HT1080 (cell line): ENCODE measurements at places on chromosomes 12 and 14.

GRCh38 chr12:47360093-47360480 lies 280.3 kb upstream of the AMIGO2 start:
- DNase-seq: no peak

- no peak for DNase-seq
Measured at GRCh38 chr12:64636856-64637255, 26.6 kb downstream of the RASSF3 start.

GRCh38 chr14:54567224-54567638 lies 303 bp downstream of the SAMD4A start:
- DNase-seq: peak; percentile 34

DNA sequence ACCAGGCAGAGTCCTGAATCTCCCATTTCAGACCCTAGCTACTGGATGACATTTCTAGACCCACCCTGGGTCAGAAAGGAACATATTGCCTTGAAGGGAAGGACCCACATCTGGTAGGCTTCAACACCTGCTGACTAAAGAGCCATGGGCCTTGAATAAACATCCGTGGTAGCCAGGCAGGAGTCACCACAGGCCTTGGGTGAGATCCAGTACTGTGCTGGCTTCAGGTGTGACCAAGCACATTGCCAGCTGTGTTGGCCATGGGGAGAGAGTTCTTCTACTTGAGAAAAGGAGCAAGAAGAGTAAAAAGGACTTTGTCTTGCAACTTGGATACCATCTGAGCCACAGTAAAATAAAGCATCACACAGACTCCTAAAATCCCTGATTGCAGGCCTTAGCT lies 332.6 kb downstream of the SLC16A7 start:
- peak; percentile 50 for DNase-seq

DNA sequence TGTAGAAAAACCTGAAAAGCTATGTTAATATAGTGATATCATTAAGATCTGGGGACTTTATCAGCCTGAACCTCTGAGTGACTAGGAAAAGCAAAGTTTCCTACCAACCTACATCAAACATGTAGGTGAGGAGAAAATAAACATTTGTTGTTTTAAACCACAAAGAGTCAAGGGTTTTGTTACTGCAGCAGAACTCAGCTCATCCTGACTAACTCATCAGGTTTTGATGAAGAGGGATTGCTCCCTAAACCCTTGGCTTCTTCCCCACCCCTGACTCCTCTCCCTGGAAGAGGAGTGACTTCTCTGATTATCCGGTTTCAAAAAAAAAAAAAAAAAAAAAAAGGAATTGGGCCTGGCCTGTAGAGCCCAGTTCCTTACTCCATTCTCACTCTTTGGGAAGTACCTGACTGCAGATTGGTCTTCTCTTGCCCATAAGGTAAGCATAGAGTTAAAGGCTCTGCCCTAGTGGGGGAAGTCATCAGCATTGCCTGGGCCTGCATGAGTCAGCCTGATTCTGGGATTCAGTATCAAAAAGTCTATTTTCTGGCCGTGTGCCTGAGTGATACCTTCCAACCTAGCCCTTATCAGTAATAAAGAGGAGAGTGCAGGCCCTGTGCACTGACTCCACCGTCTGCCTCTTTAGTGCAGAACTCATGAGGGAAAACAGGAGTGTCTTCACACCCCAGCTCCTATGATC lies 16.9 kb downstream of the BDKRB1 start:
- DNase-seq: peak; percentile 18

GRCh38 chr14:21043387-21043973 lies 1.3 kb downstream of the RNASE7 start:
- no peak for DNase-seq

- no peak for DNase-seq
Measured at GRCh38 chr12:112381406-112381882, 787 bp downstream of the HECTD4 start.

DNA sequence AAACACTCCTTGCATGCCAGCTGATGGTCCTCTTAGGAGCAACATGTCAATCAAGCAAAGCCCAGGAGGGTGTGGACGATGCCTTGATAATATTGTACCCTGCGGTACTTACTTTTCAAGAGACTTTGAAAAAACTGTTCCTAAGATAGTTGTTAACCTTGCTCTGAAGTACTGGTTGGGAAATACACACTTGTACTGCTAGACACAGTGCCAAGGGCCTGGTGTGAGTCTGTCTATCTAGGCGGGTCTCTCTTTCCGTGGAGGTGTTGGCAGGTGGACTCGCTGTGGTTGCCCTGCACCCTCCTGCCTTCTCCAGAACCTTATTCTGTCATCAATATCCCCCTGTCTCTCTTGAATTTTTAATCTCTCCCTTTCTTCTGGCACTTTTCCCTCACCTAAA lies 189.4 kb downstream of the NRXN3 start:
- DNase-seq: no peak

DNA sequence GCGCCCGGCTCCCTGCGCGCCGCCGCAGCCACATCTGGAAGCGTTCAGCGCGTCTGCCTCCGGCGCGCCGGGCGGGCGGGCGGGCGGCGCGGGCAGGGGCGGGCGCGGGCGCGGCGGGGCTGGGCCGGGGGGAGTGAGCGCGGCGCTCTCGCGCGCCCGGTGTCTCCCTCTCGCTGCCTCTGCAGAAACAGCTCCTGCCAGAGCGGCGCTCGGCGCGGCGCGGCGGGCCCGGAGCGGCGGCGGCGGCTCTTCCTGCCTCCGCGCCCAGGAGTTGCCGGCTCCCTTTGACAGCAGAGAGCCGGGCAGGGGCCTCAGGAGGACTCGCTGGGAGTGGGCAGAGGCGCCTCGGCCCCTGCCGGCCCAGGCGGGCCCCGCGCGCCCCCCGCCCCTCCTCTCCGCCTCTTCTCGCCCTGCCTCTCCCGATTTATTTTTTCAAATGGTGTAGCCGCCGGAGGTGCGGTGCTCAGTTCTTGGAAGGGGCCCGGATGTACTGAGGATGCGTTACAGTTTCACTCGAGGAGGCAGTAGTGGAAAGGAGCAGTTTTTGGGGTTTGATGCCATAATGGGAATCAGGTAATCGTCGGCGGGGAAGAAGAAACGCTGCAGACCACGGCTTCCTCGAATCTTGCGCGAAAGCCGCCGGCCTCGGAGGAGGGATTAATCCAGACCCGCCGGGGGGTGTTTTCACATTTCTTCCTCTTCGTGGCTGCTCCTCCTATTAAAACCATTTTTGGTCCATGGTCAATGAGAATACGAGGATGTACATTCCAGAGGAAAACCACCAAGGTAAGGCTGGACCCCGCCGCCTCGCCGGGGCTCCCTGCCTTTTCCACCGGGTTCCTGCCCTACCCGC lies at the start of gene CACNA1C:
CACNA1C (plus strand) TSS at position 162 of the 853 bp plus-strand sequence; CDS start at position 738, 576 bp downstream.
- DNase-seq: no peak

GRCh38 chr12:64678835-64679234 lies 68.5 kb downstream of the RASSF3 start:
- no peak for DNase-seq

DNA sequence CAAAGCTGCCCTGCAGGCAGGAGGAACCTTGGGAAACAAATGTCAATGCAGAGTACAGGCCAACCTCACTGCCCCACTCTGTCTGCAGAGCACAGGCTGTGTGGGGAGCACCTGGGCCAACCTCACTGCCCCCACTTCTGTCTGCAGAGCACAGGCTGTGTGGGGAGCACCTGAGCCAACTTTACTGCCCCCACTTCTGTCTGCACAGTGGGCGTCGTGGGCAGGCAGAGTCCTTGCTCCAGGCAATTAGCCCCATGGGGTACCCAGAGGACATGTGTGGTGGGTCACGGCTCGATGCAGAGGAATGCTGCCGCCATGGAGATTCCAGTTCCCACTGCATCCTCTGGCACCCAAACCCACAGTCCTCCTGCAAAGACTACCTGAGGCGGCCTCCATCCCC lies 26.2 kb downstream of the BRF1 start:
- DNase-seq: no peak

GRCh38 chr12:105106621-105107020 lies 910 bp upstream of the WASHC4 start:
- no peak for DNase-seq

GRCh38 chr14:105860615-105861580 lies 334.5 kb downstream of the TMEM121 start:
- DNase-seq: no peak

DNA sequence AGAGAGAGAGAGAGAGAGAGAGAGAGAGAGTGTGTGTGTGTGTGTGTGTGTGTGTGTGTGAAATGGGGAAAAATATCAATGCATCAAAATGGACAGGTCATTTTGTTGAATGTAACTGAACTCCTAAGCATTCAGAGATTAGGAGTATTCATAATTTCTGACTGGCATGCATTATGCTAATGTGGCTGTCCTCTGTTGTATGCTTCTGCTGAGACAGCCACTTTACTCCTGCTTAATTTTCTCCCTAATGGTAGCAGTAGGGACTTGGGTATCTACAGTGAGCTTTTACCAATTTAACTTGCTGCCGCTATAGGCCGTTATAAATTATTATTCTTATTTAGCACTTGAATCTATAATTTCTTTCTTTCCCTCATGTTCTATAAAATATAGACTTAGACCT lies 924.8 kb downstream of the NRXN3 start:
- DNase-seq: no peak

GRCh38 chr14:102565959-102566358 lies 26.5 kb upstream of the RCOR1 start:
- no peak for DNase-seq

- no peak for DNase-seq
Measured at GRCh38 chr12:39606712-39607423, 12.7 kb downstream of the ABCD2 start.

DNA sequence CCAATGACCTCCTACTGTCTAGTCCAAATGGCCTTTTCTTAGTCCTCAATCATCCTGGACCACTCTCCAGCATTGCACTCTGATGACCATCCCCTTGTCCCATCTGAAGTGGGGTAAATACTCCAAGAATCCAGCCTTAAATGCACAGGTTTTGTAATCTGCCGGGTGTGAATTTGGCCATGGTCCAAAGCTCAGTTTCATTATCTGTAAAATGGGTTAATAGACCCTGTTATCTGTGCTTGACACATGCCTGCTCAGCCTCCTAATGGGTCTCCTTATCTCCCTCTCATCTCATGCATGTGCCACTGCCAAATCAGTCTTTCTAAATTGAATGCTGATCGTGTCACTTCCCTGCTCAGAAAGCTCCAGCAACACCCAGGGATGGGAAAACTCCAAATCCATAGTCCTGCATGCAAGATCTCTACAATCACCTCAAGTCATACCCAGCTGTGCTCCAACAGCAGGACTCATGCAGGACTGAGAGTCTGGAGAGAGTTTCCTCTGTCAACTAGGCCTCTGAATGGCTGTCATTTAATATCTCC lies 22.3 kb downstream of the LGR5 start:
- no peak for DNase-seq

DNA sequence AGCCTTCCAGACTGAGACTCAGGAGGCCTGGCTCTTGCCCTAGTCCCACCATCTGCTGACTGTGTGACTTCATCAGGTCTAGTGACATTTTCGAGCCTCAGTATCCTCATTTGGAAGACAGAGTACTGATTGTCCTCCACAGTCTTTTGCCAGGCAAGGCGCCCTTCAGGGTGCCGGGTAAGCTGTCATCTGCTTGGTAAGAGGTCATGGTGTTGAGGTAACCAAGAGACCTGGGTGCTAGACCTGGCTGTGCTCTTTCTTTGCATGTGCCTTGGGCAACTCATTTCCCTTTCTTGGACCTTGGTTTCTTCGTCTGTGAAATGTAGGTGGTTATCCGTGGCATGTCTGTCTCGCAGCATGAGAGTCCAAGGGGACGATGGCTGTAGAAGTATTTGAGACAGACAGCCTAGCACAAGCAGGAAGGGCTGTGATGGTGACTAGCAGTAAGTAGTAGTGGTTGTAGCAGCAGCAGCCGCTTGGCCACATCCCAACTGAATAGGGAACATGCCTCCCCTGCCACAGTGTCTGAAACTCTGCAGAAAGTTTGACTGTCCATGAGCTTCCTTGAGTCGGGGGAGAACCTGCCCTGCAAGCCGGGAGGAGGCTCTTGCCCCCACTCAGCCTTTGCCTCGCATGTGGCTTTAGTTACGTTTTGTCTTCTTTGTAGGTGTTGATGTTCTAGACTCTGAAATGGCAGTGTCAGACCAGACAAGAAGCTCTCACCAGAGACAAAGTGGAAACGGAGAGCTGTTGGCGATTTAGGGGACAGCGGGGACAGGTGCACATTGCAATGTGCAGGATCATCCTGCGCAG lies 40.3 kb downstream of the EVL start:
- DNase-seq: no peak

GRCh38 chr12:116459011-116459875 lies 99.9 kb upstream of the MAP1LC3B2 start:
- no peak for DNase-seq

DNA sequence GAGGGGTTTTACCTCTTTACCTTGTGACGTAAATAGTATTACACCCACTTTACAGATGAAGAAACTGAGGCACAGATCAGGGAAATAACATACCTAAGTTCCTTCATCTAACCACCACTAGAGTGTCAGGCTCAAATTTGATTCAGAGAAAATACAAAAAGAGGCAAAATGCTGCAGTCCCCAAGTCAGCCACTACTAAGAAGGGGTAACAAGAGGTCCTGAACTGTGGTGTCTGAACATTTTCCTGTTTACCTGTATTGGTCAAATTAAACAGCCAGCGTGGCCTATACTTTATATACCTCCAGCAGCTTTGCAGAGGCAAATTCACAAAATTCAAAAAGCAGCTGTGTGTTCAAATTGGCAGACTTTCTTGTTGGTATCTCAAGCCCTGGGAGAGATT lies 92.0 kb downstream of the TBX5 start:
- no peak for DNase-seq

GRCh38 chr14:96394047-96394815 lies 2.3 kb downstream of the AK7 start:
- DNase-seq: no peak

DNA sequence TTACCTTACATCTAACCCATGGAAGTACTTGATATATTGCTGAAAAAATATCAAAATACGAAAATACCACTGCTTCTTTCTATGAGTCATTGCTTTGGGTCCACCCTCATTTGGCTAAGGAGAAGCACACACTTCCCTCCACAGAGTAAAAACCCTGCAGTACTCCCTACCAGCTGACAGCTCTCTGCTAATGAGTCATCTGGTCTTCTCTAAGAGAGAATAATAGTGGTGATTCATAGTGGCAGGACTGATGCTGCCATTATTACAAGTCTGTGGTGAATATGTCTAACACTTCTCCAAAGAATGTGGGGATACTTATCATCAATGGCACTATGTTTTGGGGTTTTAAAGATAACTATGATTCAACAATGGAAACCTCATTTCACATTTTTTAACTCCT lies 90.7 kb downstream of the PPFIA2 start:
- peak; percentile 98 for DNase-seq

DNA sequence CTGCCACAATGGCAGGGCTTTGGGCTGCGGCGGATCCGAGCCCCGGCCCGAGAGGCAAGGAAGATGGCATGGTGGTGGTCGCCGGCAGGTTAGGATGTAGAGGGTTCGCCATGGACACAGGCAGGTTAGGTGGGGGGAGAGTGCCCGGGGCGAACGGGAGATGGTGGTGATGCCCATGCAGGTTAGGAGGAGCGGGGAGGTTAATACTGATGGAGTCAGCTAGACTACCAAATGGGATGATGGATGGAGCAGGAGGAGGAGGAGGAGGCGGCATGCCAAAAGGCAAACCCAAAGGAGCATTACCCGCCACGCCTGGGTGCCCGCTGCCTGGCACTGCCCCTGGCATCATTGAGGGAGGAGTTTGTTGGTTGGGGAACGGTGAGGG lies 6.2 kb downstream of the MYL6 start:
- no peak for DNase-seq
